ENCODE measurements at places on chromosomes 2 and 18. TPM values are rescaled to one million over a fixed set of nuclear protein-coding genes. Genes with fewer than 3 reads are reported as not detected.

DNA sequence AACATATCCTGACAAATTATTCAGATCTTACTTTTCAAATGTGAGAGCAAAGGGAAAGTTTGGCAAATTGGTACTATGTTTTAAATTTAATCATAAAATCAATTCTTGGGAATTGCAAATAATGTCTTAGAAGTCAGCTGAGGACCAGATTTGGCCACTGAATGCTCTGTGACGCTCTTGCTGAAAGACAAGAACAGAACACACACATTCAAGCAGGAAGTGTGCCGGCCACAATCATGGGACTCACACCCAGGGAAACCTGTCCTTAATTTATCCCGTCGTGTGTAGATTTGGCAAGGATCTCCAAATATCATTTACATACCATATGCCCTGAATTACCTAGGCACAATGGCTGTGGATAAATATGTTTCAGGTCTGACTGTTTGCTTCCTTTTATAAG is 253.1 kb downstream of the TCF4 start:
- no peak for DNase-seq

DNA sequence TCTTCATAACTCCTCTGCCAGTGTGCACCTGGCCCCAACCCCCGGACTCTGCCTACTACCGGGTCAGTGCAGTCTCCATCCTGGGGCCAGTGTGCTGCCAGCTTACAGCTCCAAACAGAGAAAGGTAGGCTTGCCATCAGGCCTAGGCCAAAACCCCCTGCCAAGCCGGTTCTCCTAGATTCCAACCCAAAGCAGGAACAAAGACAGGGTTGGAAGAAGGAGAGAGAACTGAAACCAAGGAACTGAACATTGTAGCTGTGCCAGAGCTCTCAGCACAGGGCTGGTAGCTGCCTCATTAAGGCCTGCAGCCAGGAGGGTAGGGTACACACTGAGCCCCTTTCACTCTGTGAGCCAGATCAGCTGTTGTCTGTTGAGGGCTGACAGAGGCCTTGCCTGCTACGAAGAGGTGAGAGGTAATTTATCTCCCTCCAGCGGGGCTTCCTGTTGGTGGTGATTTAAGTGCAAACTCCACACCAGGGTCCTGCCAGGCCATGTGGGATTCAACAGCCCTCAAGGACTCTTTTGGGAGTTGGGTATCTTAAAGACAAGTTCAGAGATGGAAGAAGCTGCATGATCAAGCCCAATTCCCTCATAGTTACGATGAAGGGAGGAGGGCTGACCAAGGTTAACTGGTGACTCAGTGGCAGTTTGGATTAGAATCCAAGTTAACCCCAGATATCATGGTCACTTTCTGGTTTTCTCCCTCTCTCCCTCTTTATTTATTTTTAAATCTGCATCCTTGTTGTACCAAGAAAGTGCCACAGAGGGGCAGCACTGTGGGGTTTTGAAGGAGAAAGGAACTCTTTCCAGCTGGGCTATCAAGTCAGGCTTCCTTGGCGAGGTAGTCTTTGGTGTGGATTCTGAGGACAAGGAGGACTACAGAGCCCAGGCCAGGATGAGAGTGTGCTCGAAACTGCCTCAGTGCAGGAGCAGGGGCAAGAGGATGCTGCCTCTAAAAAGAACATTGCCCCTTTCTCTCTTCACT is 48.1 kb downstream of the CYRIA start:
- DNase-seq: no peak

- no peak for DNase-seq
Measured at GRCh38 chr18:22207021-22207758, 37.8 kb downstream of the GATA6 start.

DNA sequence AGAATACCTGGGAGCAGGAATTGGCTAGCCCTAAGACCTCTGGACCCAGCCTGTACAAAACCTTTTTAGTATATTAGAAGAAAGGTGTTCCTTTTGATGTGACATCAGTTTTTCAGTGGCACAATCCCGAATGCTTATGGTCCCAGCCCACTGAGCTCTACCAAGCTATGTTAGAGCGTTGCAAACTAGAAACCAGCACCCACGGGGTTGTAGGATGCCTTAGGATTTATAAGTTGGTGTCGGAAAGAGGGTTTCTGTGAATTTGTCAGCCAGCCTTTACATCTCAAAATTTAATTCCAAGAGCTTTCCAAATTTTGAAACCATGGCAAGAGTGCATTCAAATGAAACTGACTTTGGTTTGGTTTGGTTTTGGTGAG is 499 bp upstream of the LMAN1 start:
- DNase-seq: no peak

GRCh38 chr2:188850786-188851185 is 123.4 kb upstream of the COL3A1 start:
- DNase-seq: no peak

DNA sequence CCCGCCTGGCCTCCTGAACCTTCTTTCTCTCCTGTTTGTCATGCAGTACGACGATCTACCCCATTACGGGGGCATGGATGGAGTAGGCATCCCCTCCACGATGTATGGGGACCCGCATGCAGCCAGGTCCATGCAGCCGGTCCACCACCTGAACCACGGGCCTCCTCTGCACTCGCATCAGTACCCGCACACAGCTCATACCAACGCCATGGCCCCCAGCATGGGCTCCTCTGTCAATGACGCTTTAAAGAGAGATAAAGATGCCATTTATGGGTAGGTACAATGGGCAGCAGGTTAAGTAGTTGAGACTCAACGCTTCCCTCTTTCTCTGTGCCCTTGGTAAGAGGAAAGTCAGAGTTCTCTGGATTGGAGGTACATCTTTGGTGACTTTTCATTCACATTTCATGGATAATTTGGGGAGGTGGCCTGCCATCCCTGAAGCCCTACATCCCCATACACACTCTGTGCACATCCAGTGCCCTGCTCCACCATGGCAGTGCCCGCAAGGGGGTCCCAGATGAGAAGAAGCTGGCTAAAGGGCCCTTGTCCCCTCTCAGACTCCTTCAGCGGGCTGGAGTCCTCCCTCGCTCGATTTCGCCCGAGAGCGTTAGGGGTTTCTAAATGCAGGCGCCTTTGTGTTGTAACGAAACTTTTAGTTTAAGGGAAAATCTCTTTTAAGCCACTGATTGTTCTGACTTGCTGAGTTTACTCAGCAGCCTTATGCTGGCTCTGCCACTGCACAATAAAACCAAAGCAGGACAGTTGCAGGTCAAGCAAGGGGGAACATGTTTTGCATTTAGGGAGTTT is 3.0 kb downstream of the MEIS1 start:
- no peak for DNase-seq

DNA sequence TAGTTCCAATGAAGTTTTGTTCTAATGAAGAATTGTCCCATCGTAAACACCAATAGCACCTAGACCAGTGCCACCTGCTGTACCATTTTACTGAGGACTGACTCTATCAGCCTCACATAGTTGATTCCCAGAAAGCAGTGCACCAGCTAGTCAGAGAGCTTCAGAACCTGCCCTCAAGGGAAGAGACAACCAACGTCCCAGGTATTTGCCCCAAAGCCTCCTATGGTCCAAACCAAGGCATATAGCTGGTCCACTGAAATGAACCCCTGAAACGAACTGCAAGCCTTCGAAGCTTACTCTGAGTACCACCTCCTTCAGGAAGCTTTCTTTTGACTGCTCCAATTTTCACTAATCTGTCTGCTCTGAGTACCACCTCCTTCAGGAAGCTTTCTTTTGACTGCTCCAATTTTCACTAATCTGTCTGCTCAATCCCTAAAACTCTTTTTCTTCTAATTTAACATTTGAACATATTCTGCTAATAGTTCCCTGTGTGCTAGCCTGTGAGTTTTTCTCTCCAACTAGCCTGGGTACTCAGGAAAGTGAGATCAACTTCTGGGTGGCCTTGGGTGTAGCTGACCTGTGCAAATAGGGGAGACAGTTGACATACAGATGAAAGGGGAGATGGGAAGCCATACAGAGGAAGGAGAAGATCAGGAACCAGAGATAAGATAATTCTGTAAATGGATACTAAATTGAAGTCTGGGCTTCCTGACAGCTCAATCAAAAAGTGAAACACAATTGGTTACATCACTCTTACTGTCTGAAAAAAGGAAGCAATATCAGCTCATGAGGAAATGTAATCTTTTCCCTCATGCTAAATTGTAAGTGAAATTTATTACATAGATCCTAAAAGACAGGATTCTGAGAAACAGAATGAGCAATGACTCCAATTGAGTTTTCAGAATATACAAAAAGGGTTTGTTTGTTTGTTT is 33.5 kb upstream of the EML4 start:
- no peak for DNase-seq

- DNase-seq: no peak
Measured at GRCh38 chr18:44627280-44627679, 53.4 kb upstream of the SETBP1 start.

The MAPRE2 gene
- 96.7 TPM for total RNA-seq

The CMPK2 gene
- total RNA-seq: 6.5 TPM
